ENCODE measurements at places on chromosomes 4 and X.

- no peak for DNase-seq
Observed at GRCh38 chr4:8652181-8653078, 59.9 kb downstream of the CPZ start.

- no peak for DNase-seq
Observed at GRCh38 chr4:165782623-165783022, 90.4 kb upstream of the TLL1 start.

GRCh38 chr4:7044137-7044930, 1.2 kb downstream of the TADA2B start:
- no peak for DNase-seq

- no peak for DNase-seq
Observed at GRCh38 chrX:75155447-75155826, 646 bp downstream of the ABCB7 start.

DNA sequence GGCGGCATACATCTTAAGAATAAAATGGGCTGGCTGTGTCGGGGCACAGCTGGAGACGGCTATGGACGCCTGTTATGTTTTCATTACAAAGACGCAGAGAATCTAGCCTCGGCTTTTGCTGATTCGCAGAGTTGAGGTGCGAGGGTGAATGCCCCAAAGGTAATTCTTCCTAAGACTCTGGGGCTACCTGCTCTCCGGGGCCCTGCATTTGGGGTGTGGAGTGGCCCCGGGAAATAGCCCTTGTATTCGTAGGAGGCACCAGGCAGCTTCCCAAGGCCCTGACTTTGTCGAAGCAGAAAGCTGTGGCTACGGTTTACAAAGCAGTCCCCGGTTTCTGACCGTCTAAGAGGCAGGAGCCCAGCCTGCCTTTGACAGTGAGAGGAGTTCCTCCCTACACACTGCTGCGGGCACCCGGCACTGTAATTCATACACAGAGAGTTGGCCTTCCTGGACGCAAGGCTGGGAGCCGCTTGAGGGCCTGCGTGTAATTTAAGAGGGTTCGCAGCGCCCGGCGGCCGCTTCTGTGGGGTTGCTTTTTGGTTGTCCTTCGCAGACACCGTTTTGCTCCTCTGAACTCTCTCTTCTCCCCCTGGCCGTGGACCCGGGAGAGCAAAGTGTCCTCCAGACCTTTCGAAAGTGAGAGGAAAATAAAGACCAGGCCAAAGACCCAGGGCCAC, 1.9 kb downstream of the SHOX start:
- no peak for DNase-seq

- no peak for DNase-seq
Observed at GRCh38 chr4:4271912-4272311, 18.0 kb downstream of the LYAR start.

DNA sequence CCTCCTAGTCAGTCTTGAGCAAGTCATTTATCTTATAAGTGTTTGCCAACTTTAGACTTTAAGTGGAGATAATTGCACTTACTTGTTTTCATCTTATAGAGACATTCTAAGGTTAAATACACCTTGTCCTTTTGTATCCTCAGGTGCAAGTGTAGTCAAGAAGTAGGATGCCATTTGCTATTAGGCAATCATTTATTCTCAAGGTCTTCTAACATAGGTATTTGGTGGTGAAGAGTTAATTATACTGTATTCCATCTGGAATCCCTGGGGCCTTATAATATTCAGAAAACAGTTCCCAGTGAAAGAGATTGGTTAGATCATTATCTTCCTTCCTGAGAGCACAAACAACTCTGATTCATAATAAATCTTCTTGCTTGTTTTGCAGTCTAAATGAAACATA, 23.7 kb downstream of the SULT1E1 start:
- no peak for DNase-seq
